ENCODE measurements at places on chromosomes 12 and 14.

GRCh38 chr14:85280074-85280473 is 249.9 kb upstream of the FLRT2 start:
- no peak for DNase-seq

GRCh38 chr12:50661300-50662115 is 102.4 kb upstream of the ATF1 start:
- DNase-seq: no peak

DNA sequence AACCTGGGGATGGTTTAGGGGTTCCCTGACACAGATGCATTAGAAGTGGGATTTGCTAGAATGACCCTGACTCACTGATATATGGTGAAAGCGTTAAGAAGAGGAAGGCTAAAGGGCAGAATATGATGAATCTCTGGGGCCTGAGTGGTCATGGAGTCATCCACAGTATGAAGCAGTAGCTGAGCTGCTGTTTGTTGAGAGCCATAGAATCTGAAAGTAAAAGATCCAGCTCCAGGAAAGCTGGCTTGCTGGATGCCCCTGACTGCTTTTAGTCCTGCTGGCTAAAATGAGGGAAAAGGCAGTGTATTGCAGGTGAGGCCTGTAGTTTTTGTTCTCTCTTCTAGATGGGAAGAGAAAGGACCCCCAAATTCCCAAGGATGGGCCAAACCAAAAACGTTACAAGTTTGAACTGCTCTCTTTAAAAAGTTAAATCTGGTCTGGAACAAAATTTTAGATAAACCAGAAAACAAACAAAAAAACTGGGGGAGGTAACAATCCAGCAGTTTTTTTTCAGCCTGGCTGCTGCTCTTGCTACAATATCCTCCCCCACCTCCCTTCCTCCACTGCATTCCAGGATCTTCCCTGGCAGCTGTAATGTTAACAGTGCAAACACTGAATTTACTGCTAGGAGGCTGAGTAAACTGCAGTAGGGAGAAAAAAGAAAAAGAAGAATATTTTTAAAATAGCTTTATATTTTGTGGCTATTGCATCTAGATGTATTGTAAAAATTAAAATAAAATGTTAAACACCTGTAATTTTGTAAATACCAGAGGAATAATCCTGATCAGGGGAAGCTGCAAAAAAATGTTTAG is 16.5 kb downstream of the SEL1L start:
- DNase-seq: no peak

GRCh38 chr12:126362964-126363363 is 1297.7 kb downstream of the AACS start:
- no peak for DNase-seq

DNA sequence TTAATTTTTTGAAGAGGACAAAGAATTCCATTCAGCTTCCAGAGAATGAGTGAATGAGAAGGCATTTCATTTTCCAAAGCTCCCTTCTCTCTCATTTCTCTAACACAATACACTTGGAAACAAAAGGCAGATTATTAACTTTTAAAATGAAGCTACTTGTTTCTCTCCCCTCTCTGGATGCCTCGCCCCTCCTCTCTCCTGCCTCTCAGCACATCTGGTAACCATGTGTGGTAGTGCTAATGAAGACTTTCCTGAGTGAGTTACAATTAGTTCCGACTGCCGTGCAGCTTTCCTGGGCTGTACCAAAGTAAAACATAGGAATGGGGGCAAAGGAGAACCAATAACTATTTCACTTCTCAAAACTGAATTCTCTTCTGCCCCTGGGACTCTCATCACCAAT is 84.7 kb upstream of the SOX5 start:
- no peak for DNase-seq

DNA sequence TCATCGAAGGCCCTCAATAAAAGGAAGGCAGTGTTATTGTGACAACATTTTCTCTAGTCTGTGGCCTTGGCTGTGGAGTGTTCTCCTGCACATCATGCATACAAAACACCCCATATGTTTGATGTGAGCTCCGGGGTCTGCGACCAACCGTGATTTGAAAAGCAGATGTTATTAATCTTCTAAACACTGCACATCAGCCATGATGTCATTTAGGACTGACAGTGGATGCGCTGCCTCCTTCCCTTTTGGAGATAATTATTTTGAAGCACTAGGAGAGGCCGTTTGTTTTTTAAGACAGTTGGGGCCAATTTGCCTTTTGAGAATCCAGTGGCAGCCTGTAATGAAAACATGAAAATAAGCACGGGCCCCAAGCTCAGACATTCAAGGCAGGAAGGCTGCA is 1041.6 kb downstream of the BCL11B start:
- DNase-seq: no peak

DNA sequence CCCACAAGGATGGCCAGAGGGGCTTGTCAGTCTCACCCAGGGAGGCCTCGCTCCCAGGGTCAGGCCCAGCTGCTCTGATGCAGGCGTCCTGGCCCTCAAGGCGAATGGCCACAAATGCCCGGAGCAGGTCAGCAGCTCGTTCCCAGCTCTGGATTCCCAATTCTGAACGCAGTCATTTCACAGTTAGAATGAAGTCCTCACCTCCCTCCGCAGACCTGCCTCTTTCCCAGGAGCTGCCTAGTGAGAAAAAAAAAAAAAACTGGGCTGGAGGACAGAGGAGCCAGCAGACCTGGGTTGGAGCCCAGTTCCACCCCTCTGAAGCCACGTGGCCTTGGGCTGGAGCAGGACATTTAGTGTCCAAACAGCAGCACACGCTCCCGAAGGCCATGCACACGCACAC is 62.2 kb upstream of the DIO3 start:
- DNase-seq: no peak

DNA sequence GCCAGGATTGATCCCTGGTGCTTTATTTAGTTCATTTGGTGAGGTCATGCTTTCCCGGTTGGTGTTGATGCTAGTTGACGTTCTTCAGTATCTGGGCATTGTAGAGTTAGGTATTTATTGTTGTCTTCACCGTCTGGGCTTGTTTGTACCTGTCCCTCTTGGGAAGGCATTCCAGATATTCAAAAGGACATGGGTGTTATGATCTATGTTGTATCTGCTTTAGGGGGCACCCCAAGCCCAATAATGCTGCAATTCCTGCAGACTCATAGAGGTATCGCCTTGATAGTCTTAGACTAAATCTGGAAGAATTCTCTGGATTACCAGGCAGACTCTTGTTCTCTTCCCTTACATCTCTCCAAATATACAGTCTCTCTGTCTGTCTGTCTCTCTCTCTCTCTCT is 42.1 kb downstream of the AK7 start:
- no peak for DNase-seq

GRCh38 chr12:11655842-11656241 is 6.4 kb downstream of the ETV6 start:
- DNase-seq: no peak

- no peak for DNase-seq
Observed at GRCh38 chr12:127150028-127150427, 1116.9 kb upstream of the TMEM132C start.

DNA sequence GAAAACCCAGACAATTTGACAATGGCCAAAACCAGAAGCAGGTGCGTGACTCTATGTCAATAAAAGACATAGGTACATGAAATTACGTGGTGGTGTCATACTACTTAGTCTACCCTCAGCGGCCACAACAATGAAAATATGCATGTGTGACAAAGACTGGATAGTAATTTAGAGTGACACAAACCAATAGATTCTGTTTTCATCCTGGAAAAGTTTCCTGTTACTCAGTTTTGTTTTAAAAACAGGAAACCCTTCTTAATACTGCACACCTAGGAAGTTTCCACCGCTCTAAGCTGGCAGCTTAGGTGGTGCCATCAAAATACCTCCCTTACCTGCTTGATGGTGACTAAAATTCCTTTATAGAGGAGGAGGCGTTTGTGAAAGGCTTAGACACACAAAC is 15.1 kb downstream of the POU6F1 start:
- DNase-seq: no peak

GRCh38 chr14:72104011-72104613 is 171.9 kb downstream of the RGS6 start:
- DNase-seq: peak; percentile 39

DNA sequence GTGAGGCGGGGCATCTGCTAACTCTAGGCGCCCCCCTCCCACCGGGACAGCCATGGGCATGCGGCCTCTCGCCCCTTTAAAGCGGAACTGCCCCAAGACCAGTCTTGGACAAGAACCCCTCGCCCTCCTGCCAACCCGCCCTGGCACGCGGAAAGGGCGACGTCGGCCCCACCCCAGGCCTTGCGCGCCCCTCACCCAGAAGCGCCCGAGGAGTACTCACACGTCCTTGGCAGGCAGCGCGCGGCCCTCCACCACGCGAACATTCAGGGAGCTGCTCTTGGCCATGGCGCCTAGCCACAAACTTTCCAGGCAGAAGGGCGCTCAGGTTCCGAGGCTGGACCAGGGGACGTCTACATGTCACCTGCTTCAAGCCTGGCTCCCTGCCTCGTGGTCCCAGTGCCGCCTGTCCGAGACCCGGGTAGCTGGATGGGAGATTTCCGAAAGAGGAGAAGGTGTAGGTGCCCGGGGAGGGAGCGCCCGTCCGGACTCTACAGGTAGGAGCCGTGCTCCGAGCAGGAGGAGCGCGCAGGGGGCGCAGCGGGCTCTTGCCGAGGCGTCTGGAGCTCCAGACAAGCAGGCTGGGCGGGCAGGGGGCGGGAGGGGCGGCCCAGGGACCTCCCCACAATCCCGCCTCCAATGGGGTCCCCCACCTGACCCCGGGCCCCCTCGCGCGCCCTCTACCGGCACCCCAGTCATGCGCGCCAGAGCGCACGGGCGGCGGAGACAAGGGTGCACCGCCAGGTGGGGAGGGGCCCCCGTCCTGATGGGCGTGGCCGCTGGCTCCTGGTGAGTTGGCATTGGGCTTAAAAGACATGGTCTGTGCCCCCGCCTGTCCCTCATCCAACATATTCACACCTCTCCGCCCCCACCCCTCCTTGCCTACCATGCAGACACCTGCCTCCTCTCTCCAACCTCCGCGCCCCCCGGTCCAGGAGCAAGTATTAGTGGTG is at the start of gene RASAL1:
RASAL1 (minus strand) TSS at position 584 of the 950 bp plus-strand sequence; CDS start at position 285, 299 bp downstream.
- peak; percentile 78 for DNase-seq

DNA sequence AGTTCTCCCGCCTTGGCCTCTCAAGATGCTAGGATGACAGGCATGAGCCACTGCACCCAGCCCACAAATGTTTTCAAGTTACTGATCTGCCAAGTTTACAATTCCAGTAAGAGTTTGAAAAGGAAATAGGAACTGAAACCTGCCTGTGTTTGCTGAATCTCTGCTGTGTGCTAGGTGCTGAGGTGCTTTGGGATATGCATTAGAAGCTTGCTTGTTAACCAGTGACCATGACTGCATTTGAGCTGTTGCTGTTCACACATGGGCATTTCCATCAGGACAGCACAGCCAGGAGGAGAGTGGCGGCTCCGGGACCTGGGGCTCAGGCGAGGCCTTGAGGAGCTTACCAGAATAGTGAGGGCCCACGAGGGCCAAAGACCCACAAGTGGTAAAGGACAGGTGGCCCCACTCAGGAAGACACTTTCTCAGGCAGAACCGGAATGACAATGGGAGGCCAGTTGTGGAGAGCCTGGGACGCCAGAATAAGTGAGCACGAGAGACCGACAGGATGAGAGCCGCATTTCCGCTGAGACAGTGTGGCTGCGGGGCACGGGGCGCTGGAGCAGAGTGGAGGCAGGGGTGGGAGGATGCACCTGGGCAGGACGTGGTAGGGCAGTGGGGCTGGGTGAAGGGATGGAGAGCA is 54.5 kb upstream of the MMP17 start:
- no peak for DNase-seq

- DNase-seq: no peak
Observed at GRCh38 chr12:15677726-15678201, 111.4 kb downstream of the EPS8 start.

- no peak for DNase-seq
Observed at GRCh38 chr12:89363084-89363483, 10.8 kb upstream of the DUSP6 start.

GRCh38 chr12:89379148-89379838 is 27.0 kb upstream of the DUSP6 start:
- DNase-seq: no peak

DNA sequence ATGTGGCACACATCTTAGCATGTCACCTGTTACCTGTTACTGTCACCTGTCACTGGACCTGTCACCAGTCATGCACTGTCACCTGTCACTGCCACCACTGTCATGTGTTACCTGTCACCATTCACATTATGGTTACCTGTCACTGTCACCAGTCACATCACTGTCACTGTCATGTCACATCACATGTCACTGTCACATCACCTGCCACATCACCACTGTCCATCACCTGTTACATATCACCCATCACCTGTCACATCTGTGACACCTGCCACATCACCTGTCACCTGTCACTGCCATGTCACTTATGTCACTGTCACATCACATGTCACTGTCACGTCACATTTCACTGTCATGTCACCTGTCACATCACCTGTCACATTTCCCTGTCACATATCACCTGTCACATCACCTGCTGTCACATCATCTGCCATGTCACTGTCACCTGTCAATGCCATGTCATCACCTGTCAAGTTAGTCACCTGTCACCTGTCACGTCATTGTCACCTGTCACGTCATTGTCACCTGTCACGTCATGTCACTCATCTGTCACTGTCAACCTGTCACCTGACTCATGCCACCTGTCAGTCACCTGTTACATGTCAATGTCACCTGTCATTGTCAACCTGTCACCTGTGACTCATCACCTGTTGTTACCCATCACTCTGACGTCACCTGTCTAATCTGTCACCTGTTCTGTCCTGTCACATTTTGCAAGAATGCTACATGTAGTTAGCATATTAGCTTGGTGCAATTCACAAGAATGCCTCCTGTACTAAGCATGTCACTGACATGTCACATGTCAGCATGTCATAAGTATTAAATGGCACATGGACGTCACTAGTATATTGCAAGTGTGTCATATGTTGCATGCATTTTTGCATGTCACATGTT is 29.0 kb upstream of the TESC start:
- no peak for DNase-seq

GRCh38 chr14:73796893-73797542 is 54.6 kb upstream of the PTGR2 start:
- DNase-seq: no peak

GRCh38 chr12:111330800-111331752 is 37.8 kb downstream of the PHETA1 start:
- no peak for DNase-seq

- DNase-seq: no peak
Observed at GRCh38 chr12:65881348-65881961, 57.2 kb downstream of the HMGA2 start.

GRCh38 chr14:94405486-94405885 is 17.1 kb upstream of the SERPINA1 start:
- DNase-seq: no peak

GRCh38 chr12:76720068-76720467 is 43.8 kb upstream of the ZDHHC17 start:
- DNase-seq: no peak

DNA sequence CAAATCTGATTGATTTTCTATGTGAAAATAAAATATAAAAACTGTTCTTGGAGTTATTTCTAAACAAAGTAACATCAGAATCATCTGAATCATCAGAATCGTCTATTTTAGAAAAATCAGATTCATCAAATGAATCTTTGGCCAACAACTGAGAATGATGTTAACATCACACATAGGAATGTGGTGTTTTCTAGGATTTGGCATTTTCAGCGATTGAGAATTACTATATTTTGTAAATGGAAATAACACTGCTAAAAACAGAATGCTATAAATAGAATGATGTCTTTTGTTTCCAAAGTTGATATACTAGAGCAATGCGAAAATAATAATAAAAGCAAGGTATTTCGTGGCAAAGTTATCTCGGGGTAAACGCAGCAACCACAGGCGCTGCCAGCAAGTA is 73.9 kb upstream of the EVL start:
- DNase-seq: no peak

GRCh38 chr14:57611555-57612075 is 118.0 kb upstream of the CCDC198 start:
- no peak for DNase-seq

- DNase-seq: no peak
Observed at GRCh38 chr12:122547330-122547729, 20.3 kb downstream of the KNTC1 start.
